ENCODE measurements at places on chromosomes 4 and X. TPM values are rescaled to one million over a fixed set of nuclear protein-coding genes. Genes with fewer than 3 reads are reported as not detected.

Gene RAI2
- total RNA-seq, result not detected

Gene GPR119
- not detected for total RNA-seq

Gene G6PD
- total RNA-seq, result 60.0 TPM

Gene ABCG2
- 1.4 TPM for total RNA-seq

Gene UPF3B
- total RNA-seq, result 0.54 TPM

Gene MAGEC3
- total RNA-seq, result not detected

Gene GAGE12J
- total RNA-seq, result not detected

Gene ENPEP
- total RNA-seq, result 0.28 TPM

Gene CFAP47
- total RNA-seq, result not detected

Gene SERPINA7
- total RNA-seq, result not detected

Gene ABLIM2
- under 0.01 TPM for total RNA-seq

Gene PAGE2B
- not detected for total RNA-seq

Gene ARHGAP10
- 42.8 TPM for total RNA-seq

GRCh38 chr4:24248674-24249630 lies 335.4 kb downstream of the DHX15 start:
- DNase-seq, result no peak

DNA sequence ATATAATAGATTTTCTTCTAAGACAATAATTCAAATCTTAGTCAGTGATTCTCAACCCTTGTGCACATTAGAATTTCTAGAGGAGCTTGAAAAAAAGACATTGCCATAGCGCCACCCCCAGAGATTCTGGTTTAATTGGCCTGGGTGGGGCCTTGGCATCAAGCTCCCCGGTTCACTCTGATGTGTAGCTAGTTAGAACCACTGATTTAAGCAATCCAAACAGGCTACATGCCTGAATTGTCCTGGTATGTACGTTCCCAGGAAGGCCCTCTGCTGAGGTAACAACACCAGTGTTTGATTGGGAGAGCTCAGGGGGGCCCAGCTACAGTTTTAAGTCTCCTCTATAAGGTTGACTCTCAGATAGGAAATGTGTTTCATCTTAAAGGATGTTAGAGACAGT lies 1.3 kb upstream of the ATP10D start:
- no peak for DNase-seq

- DNase-seq, result no peak
Measured at GRCh38 chrX:2548711-2549423, 48.1 kb upstream of the DHRSX start.

DNA sequence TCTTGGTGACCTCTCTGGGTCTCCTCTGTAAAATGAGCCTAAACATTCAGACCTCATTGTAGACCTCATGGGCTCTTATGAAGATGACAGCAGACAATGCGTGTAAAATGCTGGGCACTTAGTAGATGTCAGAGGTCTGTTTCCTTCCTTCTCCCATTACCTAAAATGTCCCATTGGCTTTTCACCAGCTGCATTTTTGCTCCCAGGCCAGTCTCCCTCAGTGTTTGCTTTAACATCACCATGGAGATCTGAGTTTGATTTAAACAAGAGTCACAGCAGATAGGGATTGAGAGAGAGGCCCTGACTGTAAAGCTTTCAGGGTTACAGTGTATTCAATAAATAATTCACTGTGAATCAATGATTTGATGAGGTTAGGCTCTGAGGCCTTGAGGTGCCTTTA lies 24.3 kb downstream of the PSAPL1 start:
- DNase-seq, result peak; percentile 2

- peak; percentile 83 for DNase-seq
Measured at GRCh38 chrX:31397119-31397518, 325.3 kb upstream of the FTHL17 start.

GRCh38 chrX:45840411-45840950 lies 639.8 kb upstream of the DIPK2B start:
- DNase-seq, result no peak

DNA sequence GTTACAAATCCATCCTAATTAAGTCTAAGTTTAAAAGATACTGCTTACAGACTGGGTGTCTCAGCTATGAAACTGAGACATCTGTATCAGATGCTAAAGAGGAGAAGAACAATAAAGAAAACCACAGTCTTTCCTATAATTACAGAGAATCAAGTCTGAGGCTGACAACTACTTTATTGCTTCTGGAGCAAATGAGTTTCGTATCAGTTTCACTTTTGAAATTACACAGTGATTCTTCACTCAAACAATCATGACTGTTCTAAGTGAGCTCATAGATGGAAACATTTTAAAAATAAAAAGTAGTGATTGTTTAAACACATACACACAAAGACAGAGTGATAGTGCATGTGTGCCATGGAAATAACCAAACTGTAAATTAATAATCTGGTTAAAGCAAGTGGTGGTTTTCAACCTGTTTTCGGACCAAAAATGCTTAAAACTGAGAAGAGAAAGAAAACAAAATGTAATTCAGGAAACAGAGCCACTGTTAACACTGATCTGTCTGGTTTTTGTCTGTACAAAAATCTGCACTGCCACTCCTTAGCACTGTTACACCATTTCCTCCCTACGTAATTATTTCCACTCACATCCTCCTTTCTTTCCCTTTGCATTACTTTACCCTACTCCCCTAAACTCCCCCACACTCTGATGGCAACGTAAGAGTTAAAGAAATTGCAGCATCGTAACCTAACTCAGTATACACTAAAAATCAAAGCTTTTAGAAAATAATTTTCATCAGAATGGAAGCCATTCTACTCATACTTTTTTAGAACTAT lies 12.5 kb downstream of the RFC1 start:
- DNase-seq, result peak; percentile 39

- no peak for DNase-seq
Measured at GRCh38 chr4:153501578-153501977, 35.4 kb downstream of the TMEM131L start.

DNA sequence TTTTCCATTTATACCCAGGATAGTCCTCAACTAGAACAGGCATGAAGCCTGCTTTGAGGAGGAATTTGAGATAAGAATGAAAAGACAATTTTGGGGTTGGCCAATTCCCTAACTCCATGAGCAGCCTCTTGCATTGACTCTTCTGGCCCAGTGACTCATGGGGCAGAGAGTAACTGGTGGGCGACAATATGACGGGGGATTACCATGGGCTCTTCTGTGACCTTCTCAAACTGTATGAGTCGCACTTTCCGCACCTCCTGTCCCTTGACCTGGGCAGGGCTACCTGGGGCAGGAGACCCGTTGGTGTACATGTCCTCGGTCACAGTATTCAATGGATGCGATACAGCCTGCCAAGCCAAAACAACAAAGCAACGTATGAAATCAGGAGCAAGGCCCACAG lies 13.3 kb downstream of the MPP1 start:
- DNase-seq, result no peak

GRCh38 chrX:27466051-27466450 lies 2.9 kb upstream of the PPP4R3C start:
- DNase-seq, result no peak

GRCh38 chr4:128601991-128602695 lies 207.4 kb upstream of the JADE1 start:
- DNase-seq, result peak; percentile 31

Data from IMR-90 (cell line).